LHCN-M2 (cell line): ENCODE measurements at places on chromosomes 6 and 20.
A peak's percentile ranks its signal among the peaks of the same experiment; 100 is the strongest.

GRCh38 chr6:169253337-169254238 is at the start of gene THBS2:
Gene THBS2 (minus strand): TSS chr6:169253846. CDS start chr6:169250784, 3,062 bp downstream.
- peak; percentile 34 for DNase-seq

DNA sequence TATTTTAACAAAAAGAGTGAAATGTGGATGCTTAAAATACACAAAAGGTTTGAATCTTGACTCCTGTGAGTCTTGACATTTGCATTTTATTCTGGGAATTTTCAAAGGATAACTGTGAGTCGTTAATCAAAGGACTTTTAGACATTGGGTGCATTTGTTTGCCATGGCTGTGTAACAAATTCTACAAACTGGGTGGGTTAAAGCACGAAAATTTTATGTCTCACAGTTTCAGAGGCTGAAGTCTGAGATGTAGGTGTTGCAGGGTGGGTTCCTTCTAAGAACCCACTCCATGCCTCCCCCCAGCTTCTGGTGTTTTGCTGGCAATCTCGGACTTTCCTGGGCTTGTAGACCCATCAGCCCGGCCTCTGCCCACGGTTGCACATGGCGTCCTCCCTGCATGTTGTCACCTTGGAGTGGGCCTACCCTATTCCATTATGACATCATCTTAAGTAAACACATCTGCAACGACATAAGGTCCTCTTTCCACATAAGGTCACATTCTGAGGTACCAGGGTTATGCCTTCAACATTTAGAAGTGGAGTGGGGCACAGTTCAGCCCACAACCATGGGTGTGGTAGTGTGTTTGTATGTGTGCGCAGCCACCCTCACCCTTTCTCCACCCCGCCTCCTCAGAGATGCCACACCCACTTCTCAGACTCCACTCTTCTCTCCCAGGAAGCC is 113.1 kb downstream of the FOXA2 start:
- no peak for DNase-seq

DNA sequence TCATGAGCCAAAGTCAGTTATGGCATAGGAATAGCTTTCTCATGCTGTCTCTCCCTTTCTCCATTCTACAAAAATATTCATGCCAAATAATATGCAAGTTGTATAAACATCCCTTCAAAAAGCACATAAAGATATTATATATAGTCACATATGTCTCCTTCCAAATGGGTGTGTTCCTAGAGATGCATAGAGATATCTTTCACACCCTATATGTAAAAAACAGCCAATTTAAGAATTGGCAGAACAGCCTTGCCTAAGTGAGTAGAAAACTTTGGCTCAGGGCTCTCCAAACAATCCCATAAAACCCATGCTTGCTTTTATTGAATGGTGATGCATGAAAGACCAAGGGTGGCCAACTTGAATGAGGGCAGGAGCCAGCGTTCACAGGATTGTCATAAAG is 274.7 kb upstream of the SUPT3H start:
- no peak for DNase-seq

- DNase-seq: no peak
These were observed 93.7 kb downstream of the SH3BGRL2 start for GRCh38 chr6:79724816-79725215.

DNA sequence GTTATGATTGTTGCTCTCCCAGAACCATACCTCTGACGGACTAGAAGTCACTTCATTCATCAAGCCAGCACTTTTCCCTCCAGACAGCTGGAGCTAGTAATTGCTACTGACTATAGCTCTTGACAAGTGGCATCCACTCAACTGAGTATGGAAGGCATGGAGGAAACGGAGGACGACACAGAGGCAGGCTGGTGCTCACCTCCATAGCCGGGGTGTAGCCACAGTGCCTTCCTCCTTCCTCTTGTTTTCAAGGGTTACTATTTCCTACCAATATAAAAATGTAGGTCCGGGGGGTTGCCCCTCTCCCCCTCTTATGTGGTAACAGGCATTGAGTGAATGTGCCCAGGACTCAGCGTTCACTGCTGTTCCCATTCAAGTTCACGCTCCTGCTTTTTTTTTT is 23.5 kb upstream of the FOXC1 start:
- no peak for DNase-seq

DNA sequence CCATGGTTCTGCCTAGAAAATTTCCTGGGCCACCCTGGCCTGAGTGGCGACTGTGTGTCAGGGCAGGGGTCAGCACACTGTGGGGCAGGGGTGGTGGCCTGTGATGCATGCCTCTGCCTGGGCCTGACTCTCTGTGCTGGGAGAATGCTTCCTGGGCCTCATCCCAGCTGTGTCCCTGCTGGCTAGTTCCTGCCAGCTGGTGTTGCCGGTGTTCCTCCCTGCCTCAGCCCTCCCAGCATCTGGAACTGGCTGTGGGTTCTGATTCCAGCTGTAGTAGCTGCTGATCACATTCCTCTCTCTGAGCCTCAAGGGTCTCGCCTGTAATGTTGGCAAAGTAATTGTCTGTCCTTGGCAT is 101.5 kb downstream of the SYCP2 start:
- no peak for DNase-seq

GRCh38 chr6:149334201-149334600 is 16.7 kb downstream of the TAB2 start:
- peak; percentile 61 for DNase-seq

GRCh38 chr6:50549026-50549425 is 164.3 kb upstream of the TFAP2D start:
- DNase-seq: no peak

DNA sequence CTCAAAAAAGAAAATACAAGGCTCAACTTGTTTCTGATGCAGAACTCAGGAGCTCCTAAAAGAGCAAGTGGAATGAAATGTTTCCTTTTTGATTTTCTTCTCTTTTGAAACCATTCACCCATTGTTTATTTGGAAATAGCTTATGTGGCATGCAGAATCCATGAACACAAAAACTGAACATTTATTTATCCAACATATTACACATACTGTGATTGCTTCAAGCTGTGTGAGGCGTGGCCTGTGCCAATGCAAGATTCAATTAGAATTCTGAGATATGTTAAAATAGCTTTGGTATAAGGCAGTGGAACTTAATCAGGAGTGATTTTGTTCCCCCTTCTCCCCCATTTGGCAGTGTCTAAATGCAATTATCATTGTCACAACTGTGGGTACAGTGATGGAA is 45.9 kb upstream of the CARMIL1 start:
- no peak for DNase-seq

- DNase-seq: no peak
These were observed 106.1 kb upstream of the GLP1R start for GRCh38 chr6:38942442-38942841.

- DNase-seq: peak; percentile 33
These were observed 73.7 kb downstream of the PHF20 start for GRCh38 chr20:35845561-35845960.

DNA sequence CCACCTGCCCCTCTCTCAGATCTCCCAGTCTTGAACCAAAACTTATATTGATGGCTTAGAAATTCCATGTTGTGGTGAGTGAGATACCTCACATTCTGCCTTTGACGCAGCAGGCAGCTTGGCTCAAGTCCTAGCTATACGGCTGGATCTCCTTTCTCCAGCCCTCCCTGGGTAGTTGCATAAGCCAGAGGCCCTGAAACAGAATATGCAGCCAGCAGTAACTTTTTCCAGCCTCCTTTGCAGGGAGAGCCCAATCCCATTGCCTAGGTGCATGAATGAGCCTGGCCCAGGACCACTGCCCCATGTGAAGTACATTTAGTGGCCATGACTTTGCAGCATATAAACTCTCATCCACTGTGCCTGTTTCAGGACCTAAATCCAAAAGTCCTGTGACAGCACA is 202.2 kb upstream of the CDYL start:
- no peak for DNase-seq

DNA sequence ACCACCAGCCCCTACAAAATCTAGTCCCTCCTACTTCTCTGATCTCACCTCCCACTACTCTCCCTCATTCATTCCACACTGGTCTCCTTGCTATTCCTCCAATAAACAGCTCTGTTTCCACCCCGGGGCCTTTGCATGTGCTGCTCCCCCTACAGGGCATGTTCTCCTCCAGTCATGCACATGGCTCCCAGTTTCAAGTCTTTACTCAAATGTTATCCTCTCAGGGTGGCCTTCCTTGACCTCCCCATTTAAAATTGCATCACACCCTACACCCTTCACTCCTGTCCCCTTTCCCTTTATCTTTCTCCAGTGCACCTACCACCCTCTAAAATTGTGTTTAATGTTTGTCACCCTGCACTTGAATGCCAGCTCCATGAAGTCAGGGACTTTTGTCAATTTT is 174.5 kb downstream of the MRPL14 start:
- DNase-seq: no peak

- DNase-seq: peak; percentile 68
These were observed 96.4 kb upstream of the MRPS10 start for GRCh38 chr6:42313941-42314570.

GRCh38 chr20:19320005-19320404 is 107.6 kb downstream of the SLC24A3 start:
- no peak for DNase-seq

DNA sequence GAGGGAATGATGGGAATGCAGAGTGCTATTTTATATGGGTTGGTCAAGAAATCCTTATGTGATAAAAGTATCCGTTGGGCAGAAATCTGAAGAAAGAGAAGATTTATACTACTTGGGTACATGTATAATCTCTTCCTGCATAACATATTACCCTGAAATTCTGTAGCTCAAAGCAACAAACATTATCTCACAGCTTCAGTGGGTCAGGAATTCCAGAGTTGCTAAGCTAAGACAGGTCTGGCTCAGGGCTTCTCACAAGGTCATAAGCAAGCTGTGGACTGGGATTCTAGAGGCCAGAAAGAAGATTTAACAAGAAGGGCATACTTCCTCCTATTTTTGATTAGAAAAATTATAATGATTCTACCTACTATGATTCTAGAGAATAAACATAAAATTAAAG is 172.5 kb upstream of the THEMIS start:
- DNase-seq: no peak

GRCh38 chr6:112649853-112650252 is 302.7 kb downstream of the RFPL4B start:
- no peak for DNase-seq

DNA sequence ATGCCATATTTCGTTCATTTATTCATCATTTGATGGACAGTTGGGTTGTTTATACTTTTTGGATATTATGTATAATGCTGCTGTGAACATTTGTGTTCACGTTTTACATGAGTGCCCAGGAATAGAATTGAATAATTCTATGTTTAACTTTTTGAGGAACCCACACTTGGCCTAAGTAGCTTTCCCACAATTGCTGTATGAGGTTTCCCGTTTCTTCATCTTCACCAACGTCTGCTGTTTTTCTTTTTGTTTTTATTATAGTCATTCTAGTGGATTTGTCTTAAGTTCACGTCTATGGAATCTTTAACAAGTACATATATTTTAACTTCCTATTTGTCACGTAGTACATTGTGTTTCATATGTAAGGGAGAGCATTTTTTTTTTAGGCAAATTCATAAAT is 110.3 kb downstream of the JARID2 start:
- no peak for DNase-seq

GRCh38 chr6:19632230-19632629 is 204.9 kb upstream of the ID4 start:
- no peak for DNase-seq

DNA sequence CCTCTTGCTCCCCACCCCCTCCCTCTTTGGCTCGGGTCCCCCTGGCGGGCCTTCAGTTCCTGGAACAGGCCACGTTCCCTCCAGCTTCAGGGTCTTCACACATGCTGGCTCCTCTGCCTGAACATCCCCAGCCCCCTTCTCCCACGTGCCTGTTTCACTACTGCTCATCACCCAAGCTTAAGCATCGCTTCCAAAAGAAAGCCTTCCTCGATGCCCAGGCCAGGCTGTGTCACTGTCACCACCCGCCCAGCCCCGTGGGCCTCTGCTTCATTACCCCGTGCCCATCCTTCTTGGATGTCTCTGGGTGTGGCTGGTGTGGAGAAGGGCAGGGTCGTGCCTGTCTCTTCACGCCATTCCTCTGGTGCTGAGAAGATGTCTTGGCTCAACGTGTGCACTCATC is 2.8 kb downstream of the DLGAP4 start:
- no peak for DNase-seq

DNA sequence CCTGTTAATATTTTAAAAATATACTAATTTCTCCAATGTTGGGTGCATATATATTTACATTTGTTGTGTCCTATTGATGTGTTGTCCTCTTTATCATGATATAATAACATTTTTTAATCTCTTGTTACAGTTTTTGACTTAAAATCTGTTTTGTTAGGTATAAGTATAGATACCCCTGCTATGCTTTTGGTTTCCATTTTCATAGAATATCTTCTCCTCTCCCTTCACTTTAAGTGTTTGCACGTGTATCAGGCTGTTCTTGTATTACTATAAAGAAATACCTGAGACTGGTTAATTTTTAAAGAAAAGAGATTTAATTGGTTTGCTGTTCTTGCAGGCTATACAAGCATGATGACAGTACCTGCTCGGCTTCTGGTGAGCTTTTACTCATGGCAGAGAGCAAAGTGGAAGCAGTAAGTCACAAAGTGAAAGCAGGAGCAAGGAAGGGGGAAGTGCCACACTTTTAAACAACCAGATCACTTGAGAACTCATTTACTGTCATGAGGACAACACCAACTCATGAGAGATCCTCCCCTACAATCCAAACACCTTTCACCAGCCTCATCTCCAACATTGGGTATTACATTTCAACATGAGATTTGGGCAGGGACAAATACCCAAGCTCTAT is 340.5 kb upstream of the SYNCRIP start:
- DNase-seq: no peak

- DNase-seq: no peak
These were observed 41.7 kb downstream of the ARFGEF2 start for GRCh38 chr20:48962976-48963771.

GRCh38 chr20:41398408-41398807 is 31.8 kb upstream of the EMILIN3 start:
- DNase-seq: no peak

DNA sequence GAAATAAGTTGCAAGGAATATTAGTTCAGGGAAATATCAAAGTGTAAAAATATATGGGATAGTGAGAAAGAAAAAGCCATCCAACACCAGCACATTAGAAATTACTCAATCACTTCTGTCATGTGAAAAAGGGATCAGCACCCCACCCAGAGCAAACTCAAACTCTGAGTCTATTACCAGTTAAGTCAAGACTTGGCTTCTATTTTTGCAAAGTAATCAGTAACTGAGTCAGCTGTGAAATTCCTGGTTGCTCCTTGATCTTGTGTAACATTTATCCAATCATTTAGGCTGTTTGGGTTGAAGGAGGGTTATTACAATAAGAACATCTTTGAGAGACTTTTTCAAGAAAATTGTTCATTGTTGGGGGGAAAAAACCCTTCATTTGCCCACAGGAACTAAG is 51.2 kb downstream of the SLC22A23 start:
- DNase-seq: peak; percentile 48

DNA sequence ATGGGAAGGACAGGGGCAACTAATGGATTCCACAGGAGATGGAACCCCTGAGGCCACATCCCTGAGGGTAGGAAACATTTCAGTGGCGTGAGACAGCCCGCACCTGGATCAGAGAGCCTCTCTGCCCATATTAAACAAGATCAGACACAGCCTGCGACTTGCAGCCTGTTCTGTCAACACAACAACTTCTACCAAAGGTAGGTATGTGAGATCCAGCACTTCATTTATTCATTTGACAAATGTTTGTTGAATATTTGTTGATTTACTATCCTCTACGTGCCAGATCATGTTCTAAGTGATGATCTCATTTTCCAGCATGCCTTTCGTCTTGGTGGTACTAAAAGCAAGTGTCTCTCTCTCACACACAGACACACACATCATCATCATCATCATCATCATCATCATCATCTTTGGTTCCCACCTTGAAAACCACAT is 43.2 kb upstream of the NT5E start:
- DNase-seq: no peak
